ENCODE measurements at places on chromosomes 11 and 22. TPM values are rescaled to one million over a fixed set of nuclear protein-coding genes. Genes with fewer than 3 reads are reported as not detected.

Gene CLMP
- 206 TPM for total RNA-seq

Gene ARHGAP20
- 3.0 TPM for total RNA-seq

Gene MPEG1
- not detected for total RNA-seq

Gene INSC
- total RNA-seq: 0.46 TPM

Gene IGSF9B
- 2.2 TPM for total RNA-seq

Gene CDKN1C
- 1.3 TPM for total RNA-seq

Gene LSP1
- 0.66 TPM for total RNA-seq

Gene MB
- total RNA-seq: not detected

Gene PRG3
- not detected for total RNA-seq

Gene CCDC73
- not detected for total RNA-seq

Gene KLHL35
- total RNA-seq: 4.6 TPM

Gene SNX32
- total RNA-seq: 4.0 TPM

Gene OR5A1
- total RNA-seq: not detected

Gene GP1BB
- total RNA-seq: 4.3 TPM

Gene SAAL1
- 7.1 TPM for total RNA-seq

Gene PLCB3
- total RNA-seq: 51.0 TPM

Gene BDNF
- total RNA-seq: 44.0 TPM

Gene BIK
- total RNA-seq: not detected

Gene CSNK2A3
- total RNA-seq: 1.7 TPM

Gene ACCS
- total RNA-seq: 8.5 TPM

Gene OR2AG1
- not detected for total RNA-seq

Gene OR10D3
- not detected for total RNA-seq

Gene MIOX
- total RNA-seq: 0.10 TPM

Measured in smooth muscle cell of the pulmonary artery (primary cell).